SHP77 treated with DMSO at 0.1 percent for 48 hours (cell line): ENCODE measurements at places on chromosomes 12 and 14.

DNA sequence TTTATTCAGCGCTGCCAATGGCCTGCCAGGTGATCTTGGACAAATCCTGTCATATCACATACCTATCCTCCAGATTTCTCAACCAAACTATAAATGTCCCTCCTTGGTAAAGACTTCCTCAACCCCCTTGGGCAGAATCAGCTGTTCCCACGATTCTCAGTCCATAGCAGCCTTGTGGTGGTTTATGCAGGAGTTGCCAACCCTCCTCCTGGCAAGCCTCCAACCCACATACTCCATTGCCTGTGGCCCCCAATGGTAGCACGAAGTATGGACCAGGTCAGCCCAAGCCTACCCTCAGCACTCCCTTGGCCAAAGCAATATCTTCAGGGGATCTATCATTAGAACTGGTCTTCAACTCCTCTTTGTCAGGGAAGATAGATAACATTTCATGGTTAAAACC, 27.0 kb downstream of the FBLN5 start:
- DNase-seq = no peak

DNA sequence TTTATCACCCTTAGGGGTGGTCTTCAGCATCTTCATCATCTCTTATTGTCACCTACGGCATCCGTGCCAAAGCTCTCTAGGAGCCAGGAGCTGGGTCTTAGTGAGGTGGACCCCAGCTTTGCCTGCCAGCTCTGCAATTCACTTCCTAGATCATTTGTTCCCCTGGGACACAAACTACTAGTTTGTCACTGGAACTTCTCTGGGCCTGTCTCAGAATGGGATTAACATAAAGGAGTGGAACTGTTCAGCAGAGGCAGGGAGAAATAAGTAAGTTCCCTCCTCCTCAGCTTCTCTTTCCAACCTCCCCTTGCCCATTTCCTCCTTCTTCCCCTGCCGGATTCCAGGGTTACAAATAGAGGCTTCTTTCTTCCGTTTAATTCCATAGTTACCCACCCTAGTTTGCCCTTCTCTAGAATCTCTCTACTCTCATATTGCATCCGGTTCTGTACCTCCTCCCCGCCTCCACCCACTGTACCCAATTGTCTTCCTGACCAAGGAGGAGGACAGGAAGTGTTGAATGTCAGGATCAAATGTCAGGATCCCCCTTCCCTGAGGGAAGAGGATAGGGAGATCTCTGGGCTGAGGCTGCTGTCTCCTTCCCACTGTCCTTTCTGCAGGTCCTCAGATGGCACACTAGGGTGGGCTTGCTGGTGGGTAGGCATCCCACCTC, 25.0 kb downstream of the LARP4 start:
- no peak for DNase-seq

- no peak for DNase-seq
Observed at GRCh38 chr12:238116-238515, 24.2 kb upstream of the SLC6A12 start.

DNA sequence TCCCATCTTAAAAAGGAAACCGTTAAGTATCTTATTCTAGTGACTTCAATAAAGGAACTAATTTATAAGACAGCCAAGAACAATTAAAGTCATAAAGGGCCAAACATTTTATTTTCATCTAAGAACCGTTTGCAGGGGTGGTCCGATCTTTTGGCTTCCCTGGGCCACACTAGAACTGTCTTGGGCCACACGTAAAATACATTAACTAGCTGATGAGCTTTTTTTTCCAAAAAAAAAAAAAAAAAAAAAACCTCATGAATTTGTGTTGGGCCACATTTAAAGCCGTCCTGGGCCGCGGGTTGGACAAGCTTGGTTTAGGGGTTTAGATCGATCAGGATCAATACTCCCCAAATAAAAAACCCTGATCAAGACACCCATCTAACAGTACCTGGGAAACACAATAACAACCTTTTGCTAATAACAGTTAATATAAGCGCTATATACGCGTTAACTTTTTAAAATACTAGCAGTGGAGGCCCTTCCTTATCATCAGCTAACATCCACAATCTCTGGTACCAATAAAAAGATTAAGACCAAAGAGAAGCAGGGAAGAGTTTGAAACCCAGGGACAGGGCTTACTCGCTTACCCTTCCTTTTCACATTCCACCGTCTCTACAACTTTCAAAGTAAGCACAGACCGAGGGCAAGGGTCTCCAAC, 1.1 kb downstream of the NAP1L1 start:
- no peak for DNase-seq

DNA sequence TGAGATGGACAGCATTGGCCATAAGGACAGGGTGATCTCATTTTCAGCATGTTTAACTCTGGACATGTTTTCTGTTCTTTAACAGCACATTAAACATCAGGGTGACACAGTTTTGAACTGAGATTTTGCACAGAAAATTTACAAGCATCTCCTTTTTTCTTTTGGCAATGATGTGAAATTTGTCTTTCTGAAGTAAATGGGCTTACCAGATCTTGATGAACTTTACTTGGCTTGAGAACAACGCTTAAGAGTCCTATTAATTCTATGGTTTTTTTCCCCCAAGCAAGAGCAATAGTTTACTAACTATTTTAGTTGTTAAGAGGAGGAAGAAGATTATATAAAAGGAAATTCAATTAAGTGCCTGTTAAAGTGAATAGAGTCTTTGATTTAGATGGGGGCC, 491.0 kb downstream of the SNAPC1 start:
- no peak for DNase-seq

DNA sequence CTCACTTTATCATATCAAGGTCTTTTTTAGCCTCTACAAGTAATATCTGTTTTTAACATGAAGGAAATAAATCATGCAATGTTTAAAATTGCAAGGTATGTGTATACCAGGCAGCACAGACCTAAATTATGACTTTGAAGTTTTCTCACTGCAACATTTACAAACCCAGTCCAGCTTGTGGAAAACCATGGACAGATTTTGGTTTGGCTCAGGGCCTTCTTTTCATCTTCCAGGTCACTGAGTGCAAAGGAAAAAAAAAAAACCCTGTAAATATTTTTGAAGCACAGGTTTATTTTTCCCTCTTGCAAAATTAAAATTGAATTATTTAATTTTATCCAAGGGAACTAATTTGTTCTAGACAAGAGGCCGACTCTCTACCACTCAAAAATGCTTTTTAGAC, 13.8 kb downstream of the MGP start:
- no peak for DNase-seq

GRCh38 chr12:120583478-120584030, 2.4 kb upstream of the POP5 start:
- peak; percentile 61 for DNase-seq

DNA sequence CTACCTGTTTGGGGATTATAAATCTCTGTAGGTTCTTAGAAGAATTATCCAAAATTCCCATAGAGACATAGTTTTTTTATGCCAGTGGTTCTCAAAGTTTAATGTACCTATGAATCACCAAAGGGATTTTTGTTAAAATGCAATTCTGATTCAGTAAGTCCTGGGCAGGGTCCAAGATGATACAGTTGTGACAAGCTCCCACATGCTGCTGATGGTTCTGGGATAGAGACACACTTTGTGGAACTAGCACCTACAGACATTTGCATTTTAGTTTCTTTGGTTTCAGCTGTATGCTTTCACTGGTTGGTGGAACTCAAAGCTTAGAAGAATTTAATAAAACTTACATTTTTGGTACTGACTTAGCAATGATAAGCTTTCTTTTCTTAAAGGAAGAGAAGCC, 80.4 kb downstream of the PTCSC3 start:
- no peak for DNase-seq

DNA sequence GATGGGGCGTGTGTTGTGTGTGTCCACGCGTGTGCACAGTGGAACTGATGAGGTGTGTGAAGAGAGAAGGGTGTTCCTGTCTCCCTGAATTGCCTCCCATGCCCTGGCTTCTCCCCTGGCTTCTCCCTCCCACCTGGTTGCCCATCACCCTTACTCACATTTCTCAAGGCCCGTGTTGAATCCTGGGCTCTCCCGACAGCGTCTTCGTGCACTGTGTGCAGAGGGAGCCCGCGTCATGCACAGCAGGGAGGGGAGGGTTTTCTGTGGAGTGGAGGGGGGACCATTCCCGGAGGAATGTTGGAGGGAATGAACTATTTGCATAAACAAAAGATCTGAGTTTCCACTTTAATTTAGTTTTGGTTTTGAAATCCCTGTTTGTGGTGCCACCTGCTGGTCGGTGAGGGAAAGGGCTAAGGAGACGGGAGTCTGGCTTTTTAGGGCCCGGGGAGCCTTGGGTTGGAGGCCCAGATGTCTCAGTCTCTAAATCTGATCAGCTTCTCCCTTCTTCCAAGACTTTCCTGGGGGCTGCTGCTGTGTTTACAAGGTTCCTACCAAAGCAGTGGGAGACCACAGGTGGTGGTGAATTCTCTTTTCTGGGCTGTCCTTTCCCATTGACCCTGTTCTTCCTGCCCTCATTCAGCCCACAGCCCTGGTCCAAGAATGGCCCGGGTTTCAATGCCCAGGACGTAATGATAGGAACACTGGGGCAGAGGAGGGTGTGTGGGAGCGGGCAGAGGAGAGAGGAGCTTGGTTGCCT, at the start of gene C1R:
C1R (minus strand) TSS at position 217 of the 757 bp plus-strand sequence; CDS start at position 160, 57 bp downstream.
- no peak for DNase-seq

- no peak for DNase-seq
Observed at GRCh38 chr12:116525418-116526001, 33.7 kb upstream of the MAP1LC3B2 start.

GRCh38 chr12:45379261-45379660, 163.4 kb downstream of the ANO6 start:
- no peak for DNase-seq

GRCh38 chr14:98808494-98809407, 463.2 kb downstream of the BCL11B start:
- DNase-seq = no peak

GRCh38 chr12:121638298-121639202, 12.2 kb downstream of the ORAI1 start:
- DNase-seq = no peak

DNA sequence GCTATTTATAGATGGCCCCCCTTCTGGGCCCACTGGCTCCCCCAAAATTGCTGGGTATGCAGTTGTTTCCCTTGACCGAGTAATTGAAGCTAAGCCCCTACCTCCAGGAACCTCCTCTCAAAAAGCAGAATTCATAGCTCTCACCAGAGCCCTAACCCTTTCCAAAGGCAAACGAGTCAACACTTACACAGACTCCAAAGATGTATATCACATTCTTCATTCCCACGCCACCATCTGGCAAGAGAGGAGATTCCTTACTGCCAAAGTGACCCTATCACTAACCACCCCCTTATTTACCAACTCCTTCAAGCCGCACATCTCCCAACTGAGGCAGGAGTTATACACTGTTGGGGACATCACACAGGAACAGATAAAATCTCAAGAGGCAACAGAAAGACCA, 66.8 kb downstream of the MOK start:
- no peak for DNase-seq

- DNase-seq = no peak
Observed at GRCh38 chr12:76915361-76916169, 36.7 kb upstream of the CSRP2 start.

DNA sequence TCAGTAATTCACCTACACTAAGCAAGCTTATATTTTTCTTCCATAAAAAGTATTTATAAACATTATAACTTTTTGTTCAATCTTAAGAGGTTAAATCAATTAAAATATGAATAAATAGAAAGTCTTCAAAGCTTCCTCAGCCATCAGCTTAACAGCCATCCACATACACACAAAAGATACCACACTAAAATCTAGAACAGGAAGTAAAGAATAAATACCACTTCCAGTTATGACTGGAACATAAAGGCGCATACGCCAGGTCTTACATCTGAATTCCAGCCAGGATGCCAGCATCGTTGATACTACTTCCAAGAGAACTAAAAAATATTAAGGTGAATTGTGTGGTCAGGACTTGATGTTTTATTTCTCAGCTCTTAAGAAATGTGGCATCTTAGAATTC, 17.0 kb downstream of the SIX1 start:
- no peak for DNase-seq

GRCh38 chr14:95018821-95019220, 138.5 kb downstream of the DICER1 start:
- DNase-seq = no peak

DNA sequence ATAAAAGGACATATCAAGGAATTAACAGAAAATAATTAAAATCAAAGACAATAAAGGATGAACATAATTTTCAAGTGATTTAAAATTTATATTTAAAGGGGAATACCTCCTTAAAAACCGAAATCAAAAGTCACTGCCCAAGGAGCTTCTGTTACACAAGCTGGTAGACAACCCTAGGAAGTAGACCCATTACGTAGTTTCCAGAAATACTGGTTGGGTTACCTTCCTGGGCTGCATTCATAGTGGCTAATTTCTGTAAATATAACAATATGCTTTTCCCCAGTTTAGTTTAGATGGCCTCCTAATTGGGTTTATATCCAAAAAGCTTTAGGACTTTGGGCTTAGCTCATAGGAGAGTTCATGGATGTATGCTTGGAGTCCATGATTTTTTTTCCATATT, 2.1 kb upstream of the EDDM3A start:
- DNase-seq = no peak

DNA sequence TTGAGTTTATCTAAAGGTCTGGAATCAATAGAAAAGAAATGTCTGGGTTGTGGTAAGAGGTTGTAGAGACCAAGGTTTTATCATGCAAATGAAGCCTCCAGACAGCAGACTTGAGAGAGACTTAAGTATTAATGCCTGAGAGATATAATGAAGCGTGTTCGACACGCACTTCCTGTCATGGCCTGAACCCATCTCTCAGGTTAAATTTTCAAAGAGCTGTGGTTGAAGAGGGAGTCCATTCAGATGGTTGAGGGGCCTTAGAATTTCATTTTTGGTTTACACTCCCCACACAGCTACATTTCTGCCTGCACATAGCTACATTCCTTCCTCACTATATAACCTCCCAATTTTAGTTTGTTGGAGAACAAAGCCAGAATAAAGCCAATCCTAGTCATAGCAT, 10.1 kb upstream of the CLEC12A start:
- no peak for DNase-seq

GRCh38 chr12:66799551-66799950, 120.7 kb upstream of the GRIP1 start:
- DNase-seq = no peak

- no peak for DNase-seq
Observed at GRCh38 chr14:100749967-100750597, 23.4 kb downstream of the DLK1 start.

- DNase-seq = no peak
Observed at GRCh38 chr12:1533602-1534304, 60.6 kb downstream of the FBXL14 start.

DNA sequence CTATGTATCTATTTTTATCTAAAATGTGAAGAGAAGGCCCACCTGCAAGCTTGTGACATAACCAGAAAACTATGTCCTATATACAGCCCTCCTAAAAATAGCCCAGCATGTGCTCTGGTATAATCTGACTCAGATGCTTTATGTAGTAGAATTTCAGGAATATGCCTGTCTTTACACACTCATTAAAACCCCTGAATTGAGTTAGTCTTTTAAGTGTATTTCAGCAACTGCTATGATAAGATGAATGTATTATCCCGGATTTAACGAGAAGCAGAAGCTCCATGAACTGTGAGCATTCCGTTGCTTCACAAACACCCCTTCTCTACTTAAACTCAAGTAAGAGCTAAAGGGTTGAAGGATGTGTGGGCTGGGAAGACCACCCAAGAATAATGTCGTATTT, 89.9 kb upstream of the PRICKLE1 start:
- no peak for DNase-seq
